Fibroblast of skin of abdomen (primary cell): ENCODE measurements at places on chromosomes 5 and 9.

- no peak for DNase-seq
Measured at GRCh38 chr9:137293094-137293481, 9.0 kb downstream of the NRARP start.

DNA sequence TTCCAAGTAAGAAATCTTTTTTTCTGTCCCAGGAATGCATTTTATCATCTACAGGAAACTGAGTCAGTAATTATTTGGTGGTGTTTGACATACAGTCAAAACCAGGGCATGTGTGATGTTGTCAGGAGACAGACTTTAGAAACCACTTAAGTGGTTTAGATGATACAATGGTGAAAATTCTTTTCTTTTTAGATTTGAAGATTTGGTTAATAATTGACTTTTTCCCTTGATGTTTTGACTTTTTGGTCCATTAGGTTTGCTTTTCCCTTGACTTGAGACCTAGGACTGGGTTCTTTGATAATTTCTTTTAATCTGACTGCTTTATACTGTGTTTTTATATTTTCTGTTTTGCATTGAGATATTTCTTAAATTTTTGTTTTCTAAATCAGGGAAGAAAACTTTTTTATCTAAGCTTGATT lies 85.2 kb downstream of the RASGRF2 start:
- no peak for DNase-seq

DNA sequence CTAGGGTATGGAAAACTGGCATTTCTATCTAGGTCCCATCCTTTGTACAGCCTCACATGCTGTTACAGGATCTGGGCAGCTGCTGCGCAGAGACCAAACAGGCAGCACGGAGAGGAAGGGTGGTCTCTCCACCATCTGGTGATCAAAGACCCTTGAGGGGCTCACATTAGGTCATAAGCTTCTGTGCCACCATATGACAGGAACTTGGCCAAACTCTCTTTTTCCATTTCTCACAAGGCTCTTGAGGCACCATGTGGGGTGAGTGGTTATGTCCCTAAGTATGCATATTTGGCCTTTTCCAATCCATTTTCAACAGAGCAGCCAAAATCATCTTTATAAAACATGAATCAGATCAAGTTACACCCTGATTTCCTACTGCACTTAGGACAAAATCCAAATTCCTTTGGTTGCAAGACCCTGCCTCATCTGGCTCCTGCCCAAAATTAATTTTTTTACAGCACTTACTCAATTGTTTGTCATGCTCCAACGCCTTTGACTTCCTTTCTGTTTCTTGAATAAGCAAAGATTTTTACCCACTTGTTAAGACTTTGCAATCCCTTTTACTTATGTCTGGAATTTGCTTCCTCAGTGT lies 730.0 kb downstream of the MAT2B start:
- DNase-seq, result peak; percentile 96

- DNase-seq, result peak; percentile 34
Measured at GRCh38 chr5:83496626-83497025, 25.1 kb downstream of the VCAN start.

GRCh38 chr5:88486431-88486830 lies 217.8 kb upstream of the TMEM161B start:
- no peak for DNase-seq

DNA sequence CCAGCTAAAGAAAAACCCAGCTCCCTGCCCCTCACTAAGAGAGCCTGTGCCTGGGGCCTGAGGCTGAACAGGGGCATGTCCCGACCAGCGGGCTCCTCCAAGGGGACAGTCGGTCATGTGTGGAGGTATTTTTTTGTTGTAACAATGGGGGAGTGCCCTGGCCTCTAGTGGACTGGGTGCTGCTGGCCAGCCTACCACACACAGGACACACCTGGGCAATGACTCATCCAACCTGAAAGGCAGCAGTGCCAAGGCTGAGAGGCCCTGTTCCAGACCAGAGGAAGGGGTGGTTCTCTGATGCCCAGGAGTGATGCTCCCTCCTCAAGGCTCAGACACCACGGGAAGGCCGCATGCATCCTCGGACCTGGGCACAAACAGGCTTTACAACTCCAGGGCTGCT lies 181.5 kb downstream of the OLFM1 start:
- no peak for DNase-seq

DNA sequence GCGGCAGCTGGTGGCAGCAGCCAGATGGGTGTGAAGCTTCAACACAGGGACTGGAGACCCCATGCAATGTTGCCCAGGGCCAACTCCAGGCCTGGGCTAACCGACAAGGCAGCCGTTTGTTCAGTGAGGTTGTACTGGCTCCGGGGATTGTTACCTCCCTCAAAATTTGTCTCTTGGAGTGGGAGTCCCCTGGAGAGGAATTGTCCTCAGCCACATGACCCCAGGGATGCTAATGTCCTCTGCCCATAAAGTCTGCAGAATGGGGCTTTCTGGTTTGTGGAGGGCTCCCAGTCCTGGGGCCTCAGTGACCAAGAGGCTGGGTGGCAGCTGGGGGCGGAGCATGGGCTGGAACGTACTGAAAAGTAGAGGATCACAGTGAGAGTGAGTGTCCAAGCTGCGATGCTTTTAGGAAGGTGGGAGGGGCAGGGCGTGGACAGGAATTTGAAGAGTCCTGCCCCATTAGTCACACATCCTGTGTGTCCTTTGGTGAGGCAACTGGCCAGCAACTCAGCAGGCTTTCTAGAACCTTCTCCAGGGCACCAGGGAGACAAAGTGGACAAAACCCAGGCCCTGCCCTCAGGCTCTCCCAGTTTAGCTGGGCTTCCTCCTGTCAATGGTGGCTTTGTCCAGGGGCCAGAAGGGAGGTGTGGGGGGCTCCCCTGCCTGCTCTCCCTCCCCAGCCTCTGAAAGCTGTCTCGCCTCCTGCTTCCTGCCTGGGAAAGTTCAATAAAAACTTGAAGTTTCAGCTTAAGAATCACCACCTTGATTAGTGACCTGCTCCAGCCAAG lies 114.0 kb downstream of the NSG2 start:
- peak; percentile 28 for DNase-seq

DNA sequence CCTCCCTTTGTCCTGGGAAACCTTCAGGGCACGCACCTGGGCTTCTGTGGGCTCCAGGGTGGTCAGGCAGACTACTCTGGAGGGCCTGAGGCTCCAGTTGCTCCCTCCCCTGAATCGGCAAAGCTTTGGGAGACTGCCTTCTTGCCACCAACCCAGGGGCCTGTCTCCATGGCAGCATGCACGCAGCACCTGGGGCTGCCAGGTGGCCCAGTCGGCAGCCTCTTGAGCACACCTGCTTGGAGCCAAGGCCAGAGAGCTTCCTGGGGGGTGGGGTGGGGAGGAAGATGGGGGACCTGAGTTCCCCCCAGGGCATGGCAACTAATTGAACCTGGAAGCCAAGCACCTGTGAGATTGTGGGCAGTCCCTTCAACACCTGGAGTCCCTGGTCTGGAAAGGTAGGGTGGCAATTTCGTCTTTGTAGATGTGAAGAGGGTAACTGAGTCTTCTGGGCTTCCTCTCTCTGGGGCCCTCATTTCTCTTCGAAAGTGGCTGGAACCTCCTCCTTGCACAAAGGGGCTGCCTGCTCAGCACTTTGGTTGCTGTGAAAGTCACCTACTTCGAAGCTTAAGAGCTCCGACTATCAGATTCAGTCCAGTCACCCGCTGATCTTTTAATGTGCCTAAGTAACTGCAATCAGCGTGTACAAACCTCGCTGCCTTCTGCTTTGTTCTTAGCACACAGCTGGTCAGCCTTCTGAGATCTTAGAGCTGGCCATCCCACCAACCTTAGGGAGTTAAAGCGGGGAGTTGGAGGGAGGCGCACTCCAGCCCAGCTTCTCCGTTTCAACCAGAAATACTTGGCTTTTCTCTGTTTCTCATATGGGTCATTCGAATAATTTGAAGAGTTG lies 4.0 kb downstream of the RNF183 start:
- DNase-seq, result no peak

GRCh38 chr5:103532086-103532734 lies 30.4 kb downstream of the NUDT12 start:
- no peak for DNase-seq

- DNase-seq, result peak; percentile 48
Measured at GRCh38 chr5:80871541-80871961, 88.6 kb upstream of the RASGRF2 start.

- DNase-seq, result no peak
Measured at GRCh38 chr5:67677422-67677970, 480.9 kb upstream of the CD180 start.

DNA sequence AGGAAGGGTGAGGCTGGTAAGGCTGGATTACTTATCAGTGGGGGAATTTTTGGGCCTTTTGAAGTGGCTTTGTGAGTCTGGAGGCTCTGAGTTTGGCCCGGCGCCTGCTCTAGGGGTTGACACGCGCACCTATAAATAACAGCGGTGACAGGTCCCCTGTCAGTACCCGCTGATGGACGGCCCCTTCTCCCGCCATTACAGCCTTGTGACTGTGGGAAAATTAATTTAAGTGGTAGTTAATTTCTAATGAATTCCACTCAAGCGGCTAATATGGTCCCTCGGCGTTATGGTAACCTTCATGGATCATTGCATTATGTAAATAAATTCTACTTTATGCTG lies 16.5 kb downstream of the MRPL36 start:
- peak; percentile 24 for DNase-seq

GRCh38 chr5:67003935-67004729 lies 192.5 kb downstream of the CD180 start:
- peak; percentile 84 for DNase-seq

GRCh38 chr9:3514786-3515185 lies 11.0 kb downstream of the RFX3 start:
- no peak for DNase-seq

DNA sequence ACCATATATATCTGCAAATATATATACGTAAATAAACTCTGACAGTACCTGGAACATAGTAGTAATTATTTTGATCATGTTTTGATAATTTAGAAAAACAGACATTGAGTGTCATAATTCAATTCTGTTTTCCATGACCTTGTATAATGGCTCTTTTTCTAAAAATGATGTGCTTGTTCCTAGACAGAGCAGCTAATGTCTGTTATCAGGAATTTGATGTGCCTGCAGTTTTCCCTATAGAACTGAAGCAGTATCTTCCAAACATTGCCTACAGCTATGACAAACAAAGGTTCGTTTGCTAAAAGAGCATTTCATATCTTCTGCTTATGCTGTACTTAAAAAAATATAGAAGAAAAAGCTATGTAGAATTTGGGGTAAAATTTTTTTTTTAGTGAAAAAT lies 5.3 kb downstream of the SETD9 start:
- DNase-seq, result no peak
